ENCODE measurements at places on chromosomes 4 and X.

DNA sequence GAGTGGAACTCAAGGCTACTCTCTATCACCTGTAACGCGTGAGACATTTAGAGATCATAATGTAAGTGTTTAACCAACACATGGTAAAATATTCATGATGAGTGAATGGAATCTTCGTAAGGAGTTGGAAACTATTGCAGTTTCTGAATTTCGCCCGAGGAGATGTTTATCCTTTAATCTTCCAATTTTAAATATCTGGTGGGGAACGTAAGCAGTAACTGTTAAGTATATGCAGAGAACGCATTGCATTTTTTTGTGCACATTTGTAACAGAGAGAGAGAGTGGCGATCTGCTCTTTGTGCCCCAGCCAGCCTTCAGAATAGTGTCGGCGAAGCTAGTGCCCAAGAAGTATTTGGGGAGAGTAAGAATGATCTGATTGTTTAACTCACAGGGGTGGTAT lies 9.8 kb downstream of the PGM2 start:
- no peak for DNase-seq

DNA sequence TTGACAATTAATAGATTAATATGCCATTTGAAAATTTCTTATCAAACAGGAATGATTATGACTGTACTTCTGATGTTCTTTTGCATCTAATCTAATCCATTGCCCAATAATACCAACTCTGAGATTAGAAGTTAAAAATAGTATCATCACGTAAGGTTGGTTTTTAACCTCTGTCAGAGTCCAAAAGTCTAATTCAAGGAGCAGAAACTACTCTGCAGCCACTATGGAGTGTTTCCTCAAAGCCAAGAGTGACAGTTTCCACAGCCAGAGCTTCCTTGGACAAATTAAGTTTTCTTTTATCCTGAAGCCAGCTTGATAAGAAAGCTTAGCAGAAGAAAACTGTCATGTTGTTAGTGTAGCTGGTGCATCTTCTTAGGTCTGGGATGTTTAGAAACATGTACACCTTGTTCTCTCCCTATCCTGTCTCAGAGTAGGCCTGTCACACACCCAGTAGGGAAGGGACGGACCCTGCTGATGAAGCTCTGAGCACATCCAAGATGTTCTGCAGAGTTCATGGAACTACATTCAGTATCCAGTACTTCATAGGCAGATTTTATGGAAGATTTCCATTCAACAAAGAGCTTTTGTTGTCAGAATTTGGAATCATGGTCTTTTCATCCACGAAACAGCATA lies 20.4 kb upstream of the PI4K2B start:
- DNase-seq: no peak

DNA sequence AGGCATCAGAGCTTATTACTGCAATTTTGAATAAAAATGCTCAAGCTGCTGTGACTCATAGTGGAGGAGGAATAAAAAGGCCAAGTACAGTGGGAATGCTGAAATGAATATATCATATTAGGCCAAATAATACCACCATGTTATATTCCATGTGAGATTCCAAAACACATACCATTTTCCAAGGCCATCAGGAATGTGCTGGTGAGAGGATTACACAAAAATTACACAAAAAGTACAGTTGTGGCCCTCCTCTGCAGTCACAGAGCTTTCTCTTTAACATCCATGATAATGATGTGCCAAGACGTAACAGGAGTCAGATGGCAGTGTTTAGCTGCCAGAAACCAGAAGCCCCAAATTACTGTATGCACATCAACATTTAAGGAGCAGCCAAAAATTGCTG lies 153.5 kb downstream of the PCDH18 start:
- DNase-seq: no peak

- no peak for DNase-seq
Measured at GRCh38 chr4:101199507-101200285, 147.6 kb downstream of the PPP3CA start.
